Stimulated activated CD8-positive, alpha-beta memory T cell treated with anti-CD3 and anti-CD28 coated beads, Interleukin-15, amount 100 ng/mL, for 48 hours (primary cell): ENCODE measurements at places on chromosomes 1 and 21.

GRCh38 chr1:215719552-215719951 lies 152.4 kb downstream of the KCTD3 start:
- no peak for DNase-seq

DNA sequence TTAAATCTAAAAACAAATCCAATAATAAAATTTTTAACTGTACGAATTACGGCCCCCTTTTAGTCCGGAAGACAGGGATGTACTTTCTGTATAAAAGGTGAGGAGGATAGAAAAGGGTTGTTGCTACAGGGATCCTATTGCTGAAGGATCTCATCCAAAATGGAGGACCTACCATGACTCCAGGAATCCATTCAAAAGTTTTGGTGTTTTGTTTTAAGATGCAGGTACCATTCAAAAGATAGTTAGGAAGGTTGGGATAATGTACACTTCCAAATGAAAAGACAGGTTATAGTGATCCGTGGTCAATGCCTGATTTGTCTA lies 1.3 kb upstream of the ENAH start:
- DNase-seq = no peak

GRCh38 chr1:241034203-241034936 lies 322.6 kb downstream of the RGS7 start:
- no peak for DNase-seq

GRCh38 chr1:26132128-26132833 lies 20.7 kb downstream of the PDIK1L start:
- no peak for DNase-seq

- DNase-seq = no peak
Measured at GRCh38 chr21:42680058-42680330, 26.6 kb downstream of the PDE9A start.

- DNase-seq = no peak
Measured at GRCh38 chr1:56553046-56553445, 26.3 kb downstream of the PLPP3 start.

GRCh38 chr1:165056914-165057313 lies 299.6 kb downstream of the LMX1A start:
- DNase-seq = no peak

GRCh38 chr1:183553764-183554163 lies 36.5 kb downstream of the NCF2 start:
- DNase-seq = no peak

DNA sequence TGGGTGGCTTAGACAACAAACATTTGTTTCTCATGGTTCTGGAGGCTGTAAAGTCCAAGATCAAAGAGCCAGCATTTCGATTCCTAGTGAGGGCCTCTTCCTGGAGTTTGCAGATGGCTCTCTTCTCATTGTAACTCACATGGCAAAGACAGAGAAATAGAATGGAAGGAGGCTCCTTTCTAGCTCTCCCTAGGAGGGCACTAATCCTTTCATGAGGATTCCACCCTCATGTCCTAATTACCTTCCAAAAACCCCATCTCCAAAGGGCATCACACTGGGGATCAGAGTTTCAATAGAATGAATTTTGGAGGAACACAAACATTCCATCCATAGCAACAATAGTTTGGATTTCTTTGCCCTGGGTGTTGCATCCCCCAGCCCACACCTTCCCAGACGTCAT lies 247.3 kb downstream of the TTLL7 start:
- no peak for DNase-seq

GRCh38 chr1:14698314-14698713 lies 99.8 kb downstream of the KAZN start:
- DNase-seq = no peak

DNA sequence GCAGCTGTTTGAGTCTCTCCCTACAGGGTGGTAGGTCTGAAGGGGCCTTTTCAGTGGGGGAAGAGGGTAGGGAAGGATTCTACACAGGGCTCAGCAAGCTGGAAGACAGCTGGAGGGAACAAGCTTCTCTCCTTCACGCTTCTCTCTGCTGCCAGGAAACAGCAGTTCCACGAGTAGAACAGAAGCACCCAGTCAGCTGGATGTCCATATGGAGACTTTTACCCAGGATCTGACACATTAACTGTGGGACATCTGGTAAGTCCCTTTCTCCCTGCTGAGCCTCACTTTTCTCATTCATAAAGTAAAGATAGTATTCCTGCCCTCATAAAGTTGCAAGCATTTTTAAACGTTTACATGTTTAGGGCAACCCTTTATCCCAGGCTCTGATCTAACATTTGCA lies 280.3 kb downstream of the OMA1 start:
- DNase-seq = no peak

- peak; percentile 40 for DNase-seq
Measured at GRCh38 chr21:42309753-42310213, 5.4 kb downstream of the TFF3 start.

DNA sequence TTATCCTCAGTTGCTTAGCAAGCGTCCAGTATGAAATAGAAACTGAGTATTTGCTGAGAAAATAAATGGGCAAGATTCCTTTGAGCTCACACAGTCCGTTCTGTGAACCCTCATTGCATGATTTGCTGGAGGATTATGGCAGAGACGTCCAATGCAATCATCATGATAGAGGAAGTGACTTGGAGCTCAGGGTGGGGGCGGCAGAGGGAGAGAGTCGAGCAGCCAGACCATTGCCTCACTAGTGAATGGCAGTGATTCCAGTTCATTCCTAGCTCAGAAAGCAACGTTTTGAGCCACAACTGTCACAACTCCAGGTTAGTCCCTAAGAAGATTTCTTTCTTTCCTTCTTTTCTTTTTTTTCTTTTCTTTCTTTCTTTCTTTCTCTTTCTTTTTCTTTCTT lies 27.5 kb upstream of the COL9A2 start:
- DNase-seq = no peak

DNA sequence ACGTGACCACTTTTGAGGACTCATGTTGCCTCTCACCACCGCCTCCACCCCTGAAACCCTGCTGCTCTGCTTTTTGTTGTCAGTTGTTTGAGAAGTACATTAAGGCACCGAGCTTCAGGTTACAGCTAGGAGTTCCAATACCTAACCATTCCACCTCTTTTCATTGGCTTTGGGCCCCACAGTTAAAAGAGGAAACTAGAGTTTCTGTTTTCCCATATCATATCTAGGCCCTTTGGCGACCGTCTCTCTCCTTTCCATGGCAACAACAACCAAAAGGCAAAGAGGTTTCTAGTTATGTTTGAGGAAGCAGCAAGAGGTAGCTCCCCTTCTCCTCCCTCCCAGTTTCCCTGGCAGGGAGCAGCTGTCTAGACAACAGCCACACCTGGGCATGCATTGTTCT lies 5.9 kb downstream of the ANKRD35 start:
- no peak for DNase-seq

GRCh38 chr1:59215766-59216291 lies 81.1 kb upstream of the FGGY start:
- DNase-seq = no peak

GRCh38 chr1:234769986-234770795 lies 160.2 kb upstream of the IRF2BP2 start:
- no peak for DNase-seq

- DNase-seq = no peak
Measured at GRCh38 chr1:239457491-239458143, 71.2 kb downstream of the CHRM3 start.

DNA sequence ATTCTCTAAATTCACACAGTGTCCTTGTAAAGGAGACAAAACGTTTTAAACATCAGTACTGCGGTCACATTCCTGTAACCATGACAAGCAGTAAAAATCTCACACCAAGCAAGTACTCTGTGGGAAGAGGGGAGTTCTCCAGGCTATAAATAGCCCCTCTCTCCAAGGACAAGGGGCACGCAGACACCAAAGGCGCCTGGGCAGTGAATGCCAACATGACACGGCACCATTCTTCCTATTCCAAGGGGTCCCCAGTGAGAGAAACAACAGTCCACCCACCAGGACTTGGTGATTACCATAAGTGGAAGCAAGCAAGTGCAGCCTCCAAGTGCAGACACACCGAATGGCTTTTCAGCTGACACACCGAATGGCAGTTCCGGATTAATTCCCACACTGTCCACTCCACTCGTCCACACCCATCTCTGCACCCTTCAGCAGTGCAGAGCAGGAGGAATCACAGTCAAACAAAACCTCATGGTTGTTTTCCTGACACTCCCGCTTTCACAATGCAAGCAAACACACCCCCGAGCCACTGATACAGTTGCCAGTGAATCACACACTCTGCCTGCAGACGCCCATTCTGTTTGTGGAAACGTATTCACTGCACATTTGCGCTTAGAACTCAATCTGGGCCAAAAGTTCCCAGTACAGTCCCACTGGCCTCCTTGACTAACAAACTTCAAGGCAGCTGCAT lies 1.8 kb downstream of the PTTG1IP start:
- DNase-seq = no peak

- no peak for DNase-seq
Measured at GRCh38 chr1:84726593-84727499, 36.6 kb upstream of the SSX2IP start.

- no peak for DNase-seq
Measured at GRCh38 chr1:203640723-203641502, 14.3 kb downstream of the ATP2B4 start.

DNA sequence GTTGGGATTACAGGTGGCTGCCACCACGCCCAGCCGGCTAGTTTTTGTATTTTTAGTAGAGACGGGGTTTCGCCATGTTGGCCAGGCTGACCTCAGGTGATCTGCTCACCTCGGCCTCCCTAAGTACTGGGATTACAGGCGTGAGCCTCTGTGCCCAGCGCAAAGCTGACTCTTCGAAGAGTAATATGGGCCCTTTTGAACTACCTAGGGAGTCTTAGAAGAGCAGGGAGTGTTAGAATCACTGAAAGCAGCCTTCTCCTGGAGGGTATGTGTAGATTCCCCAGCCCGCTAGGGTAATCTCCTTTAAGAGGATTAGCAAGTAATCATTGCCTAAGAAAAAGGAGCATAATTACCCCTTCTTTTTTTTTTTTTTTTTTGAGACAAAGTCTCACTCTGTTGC lies 6.5 kb upstream of the MAST2 start:
- DNase-seq = no peak

DNA sequence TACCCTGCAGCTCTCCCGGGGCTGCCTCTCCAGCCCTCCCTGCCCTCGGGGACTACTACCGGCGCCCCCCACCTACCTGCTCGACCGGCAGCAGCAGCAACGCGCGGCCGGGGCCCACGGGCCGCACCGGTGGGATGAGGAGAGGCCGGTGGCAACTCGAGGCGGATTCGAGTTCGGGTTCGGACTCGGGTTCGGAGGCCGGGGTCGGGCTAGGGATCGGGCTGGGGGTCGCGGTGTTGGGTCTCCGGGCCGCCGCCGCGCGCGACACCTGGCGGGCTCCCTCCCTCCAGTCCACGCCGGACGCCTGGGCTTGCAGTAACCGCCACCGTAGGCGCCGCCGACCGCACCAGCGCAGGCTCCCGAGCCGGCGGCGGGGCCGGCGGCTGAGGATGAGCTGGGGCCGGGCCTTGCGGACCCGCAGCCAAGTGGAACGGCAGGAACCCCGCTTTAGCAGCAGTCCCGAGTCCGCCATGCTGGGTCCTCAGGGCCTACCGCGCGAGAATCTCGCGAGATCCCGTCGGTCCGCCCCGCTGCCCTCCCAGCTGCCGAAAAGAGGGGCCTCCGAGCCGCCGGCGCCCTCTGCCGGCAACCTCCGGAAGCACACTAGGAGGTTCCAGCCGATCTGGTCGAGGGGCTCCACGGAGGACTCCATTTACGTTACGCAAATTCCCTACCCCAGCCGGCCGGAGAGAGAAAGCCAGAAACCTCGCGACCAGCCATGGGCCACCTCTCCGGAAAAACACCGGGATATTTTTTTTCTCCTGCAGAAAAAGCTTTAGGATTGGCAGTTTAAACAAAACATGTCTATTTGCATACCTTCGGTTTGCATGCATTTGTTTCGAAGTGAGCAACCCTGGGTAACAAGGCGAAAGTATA lies at the start of gene NOL9:
TSS of gene NOL9 (minus strand) at position 483 of the 876 bp plus-strand sequence. CDS start at position 472, 11 bp downstream.
- peak; percentile 92 for DNase-seq

DNA sequence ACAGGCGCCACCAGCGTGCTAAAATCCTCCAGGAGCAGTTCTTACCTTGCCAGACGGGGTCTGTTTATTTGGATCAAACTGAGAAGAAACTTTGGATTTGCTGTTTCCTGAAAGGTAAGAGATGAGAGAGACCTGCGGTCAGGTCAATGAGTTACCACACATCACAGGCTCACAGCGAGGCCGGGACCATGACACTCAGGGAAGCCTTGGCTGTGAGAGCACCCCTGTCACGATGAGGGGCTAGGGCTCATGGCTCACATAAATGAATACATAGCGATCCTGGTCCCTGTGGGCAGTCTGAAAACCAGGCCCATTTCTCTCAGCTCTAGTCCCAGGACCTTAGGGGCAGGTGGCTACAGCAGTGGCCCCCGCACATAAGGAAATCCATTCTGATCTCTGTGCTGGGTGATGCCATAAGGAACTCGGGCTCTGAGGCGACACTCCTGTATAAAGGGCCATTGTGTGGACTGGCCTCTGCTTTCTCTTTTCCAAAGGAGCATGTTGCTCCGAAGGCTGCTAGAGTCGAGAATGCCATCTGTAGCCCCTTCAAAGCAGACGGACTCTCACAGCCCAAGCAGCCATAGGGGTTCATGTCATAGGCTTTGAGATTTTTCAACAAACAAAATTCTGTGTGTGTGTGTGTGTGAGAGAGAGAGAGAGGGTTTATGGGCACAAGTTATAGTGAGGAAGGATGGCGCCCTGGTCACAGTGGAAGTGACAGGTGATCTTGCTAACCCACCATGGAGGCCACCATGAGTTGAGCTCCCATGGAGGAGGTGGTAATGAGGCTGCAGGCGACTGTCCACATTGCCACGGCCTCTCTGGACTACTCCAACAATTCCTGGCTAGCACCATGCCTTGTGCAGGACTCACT lies 9.0 kb upstream of the SRM start:
- no peak for DNase-seq

- no peak for DNase-seq
Measured at GRCh38 chr1:238648751-238649150, 737.6 kb upstream of the CHRM3 start.

DNA sequence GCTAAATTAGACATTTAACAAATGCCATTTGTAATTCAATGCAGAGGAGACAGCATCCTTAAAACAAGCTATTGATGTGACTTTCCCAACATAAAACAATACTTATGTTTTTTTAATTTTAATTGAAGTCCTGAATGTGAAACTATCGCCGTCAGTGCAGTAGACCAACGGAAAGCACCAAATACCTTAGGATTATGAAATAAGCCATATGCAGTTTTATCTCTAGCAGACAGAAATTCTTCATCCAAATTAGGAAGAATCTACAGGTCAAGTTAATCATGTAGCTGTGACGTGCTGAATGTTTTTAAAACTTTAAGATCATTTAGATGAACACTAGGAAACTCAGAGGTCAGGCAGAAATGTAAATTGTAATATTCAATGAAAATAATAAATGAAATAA lies 714 bp upstream of the ST6GALNAC5 start:
- DNase-seq = no peak

DNA sequence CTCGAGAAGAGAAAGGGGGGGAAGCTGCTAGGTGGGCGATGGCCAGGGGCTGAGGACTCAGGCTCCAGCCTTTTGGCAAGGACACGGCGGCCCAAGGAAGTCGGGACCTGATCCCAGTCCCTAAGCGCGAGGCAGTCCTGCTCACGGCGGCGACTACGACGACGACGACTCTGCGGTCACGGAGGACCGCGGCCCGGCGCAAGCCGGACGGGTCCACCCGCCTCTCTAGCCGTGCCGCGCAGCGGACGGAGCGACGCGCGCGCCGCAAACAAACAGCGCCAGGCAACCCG lies 401 bp downstream of the WNT9A start:
- DNase-seq = no peak
